ENCODE measurements at places on chromosomes 7 and 10.

GRCh38 chr7:107364787-107365186 is 105.1 kb upstream of the GPR22 start:
- DNase-seq, result no peak

DNA sequence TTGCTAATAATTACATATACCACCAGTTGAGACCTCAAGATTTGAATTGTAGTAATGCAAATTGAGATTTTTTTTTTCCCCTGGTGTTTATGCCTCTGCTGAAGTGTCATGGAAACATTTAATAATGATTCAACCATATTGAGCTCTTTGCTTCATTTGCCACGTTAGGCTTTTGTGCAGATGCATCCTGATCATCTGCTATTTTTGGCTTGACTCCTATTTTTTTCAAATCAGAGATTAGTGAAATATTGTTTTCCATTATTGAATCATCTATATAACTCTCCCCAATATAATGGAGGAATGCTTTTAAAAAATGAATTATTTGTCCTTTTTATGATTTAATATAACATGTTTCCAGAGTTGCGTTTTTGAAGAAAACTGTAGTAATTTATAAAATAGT is 115.1 kb downstream of the SRI start:
- DNase-seq, result no peak

GRCh38 chr10:88922041-88922440 is 30.5 kb downstream of the ACTA2 start:
- DNase-seq, result no peak

DNA sequence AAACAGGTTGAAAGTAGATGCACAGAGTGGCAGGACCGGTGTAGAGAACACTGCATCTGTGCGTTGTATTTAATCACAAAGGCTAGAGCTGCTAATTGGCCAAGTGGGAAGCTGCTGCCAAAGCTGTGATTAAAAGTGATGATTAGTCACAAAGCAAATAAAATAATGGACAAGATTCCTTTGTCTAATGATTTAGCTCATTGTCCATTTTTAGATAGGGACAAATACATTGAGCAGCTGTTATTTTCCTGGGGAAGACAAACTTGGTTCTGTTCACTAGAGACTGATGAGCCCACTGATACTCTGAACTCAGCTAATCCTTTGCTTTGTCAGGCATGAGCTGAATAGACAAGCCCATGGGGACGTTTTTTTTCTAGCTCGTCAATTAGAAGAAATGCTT is 19.7 kb downstream of the UBE3C start:
- no peak for DNase-seq

- no peak for DNase-seq
These were observed 3.7 kb downstream of the IKZF1 start for GRCh38 chr7:50308203-50308531.

- no peak for DNase-seq
These were observed 35.8 kb downstream of the HECW1 start for GRCh38 chr7:43148161-43148731.

DNA sequence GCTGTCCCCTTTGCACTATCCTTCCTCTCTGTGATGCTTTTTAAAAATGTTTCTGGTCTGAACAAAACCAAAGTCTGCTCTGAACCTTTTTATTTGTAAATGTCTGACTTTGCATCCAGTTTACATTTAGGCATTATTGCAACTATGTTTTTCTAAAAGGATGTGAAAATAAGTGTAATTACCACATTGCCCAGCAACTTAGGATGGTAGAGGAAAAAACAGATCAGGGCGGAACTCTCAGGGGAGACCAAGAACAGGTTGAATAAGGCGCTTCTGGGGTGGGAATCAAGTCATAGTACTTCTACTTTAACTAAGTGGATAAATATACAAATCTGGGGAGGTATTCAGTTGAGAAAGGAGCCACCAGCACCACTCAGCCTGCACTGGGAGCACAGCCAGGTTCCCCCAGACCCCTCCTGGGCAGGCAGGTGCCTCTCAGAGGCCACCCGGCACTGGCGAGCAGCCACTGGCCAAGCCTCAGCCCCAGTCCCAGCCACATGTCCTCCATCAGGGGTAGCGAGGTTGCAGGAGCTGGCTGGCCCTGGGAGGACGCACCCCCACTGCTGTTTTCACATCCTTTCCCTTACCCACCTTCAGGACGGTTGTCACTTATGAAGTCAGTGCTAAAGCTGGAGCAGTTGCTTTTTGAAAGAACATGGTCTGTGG is 11.4 kb upstream of the CSGALNACT2 start:
- DNase-seq, result no peak

GRCh38 chr10:49400365-49400764 is 4.5 kb upstream of the DRGX start:
- DNase-seq, result no peak

GRCh38 chr10:77667426-77668324 is 30.1 kb upstream of the KCNMA1 start:
- DNase-seq, result no peak

DNA sequence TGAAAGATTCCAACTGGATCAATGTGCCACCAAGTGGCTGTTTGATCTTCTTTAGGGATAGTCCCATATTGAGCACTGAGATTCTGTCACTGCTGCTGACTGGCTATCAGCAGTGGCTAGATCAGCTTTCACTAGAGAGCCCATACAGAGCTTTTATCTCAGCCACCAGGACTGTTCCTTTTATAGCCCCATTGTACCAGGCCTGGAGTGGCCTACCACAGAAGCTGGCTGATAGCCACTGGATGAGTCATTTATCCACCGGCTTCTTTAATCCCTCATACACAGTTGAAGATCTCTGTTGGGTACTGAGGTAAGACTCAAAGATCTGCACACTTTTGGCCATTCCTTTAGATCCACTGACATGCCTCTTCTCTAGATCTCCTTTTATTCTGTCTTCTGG is 1101.1 kb downstream of the SORCS3 start:
- no peak for DNase-seq

DNA sequence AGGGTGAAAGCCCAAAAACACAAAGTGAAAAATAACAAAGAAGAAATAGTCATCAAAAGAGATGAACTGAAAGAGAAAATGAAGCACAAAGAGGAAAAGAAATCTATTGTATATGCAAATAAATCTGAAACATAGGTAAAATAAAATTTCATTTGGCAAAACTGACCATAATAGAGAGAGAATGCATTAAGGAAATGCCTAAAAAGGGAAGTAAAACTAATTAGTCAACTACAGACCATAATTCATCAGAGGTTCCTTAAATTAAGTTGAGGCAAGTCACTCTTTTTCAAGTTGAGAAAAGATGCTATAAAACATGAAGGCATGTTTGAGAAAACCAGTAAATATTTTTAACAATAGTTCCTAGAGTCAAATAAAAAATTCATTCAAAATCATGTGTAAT is 233.3 kb downstream of the LRRN3 start:
- DNase-seq, result no peak

GRCh38 chr10:48554246-48554645 is 50.6 kb downstream of the ARHGAP22 start:
- no peak for DNase-seq

- DNase-seq, result no peak
These were observed 815 bp downstream of the GIMAP8 start for GRCh38 chr7:150451097-150451793.

DNA sequence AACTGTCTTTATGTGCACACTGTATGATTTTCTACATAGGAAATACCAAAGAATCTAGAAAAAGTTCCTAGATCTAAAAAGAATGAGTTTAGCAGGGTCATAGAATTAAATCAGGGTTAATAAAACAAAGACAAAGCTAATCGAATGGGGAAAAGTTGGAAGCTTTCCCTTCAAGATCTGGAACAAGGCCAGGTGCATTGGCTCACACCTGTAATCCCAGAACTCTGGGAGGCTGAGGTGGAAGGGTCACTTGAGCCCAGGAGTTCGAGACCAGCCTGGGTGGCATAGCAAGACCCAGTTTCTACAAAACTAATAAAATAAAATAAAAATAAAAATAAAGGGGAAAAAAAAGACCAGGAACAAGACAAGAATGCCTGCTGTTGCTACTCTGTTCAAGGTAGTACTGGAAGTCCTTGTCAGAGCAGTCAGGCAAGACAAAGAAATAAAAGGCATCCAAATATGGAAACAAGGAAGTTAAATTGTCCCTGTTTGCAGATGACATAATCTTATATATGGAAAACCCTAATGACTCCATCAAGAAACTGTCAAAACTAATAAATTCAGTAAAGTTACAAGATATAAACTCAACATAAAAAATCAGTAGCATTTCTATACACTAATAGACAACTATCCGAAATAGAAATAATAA is 76.1 kb upstream of the RHEB start:
- no peak for DNase-seq

GRCh38 chr10:49735848-49736563 is 26.1 kb downstream of the OGDHL start:
- DNase-seq, result no peak

DNA sequence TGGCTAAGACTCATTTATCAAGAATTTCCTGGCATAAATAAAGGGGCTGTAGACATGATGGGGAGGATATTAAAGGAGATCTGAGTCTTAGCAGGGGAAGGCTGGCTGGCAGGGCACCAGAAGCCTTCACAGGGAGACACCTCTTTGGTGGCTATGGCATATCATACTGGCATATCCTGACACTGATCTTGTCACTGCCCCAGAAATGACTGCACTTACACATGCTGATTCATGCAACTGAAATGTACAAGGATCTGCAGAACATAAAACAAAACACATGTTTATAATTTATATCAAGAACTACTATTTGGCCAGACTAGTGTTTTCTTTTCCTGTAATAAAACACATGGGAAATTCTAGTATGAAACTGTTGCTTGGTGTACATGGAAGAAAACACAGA is 5.5 kb upstream of the LIPN start:
- DNase-seq, result no peak

DNA sequence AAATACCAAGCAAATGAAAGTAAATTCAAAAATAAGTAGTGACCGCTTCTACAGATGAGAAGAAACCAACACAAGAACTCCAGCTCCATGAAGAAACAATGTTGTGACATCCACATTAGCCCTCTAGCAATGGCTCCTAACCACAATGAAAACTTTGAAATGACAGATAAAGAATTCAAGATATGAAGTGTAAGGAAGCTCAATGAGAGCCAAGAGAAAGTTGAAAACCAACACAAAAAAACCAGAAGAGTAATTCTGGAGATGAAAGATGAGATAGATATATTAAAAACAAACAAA is 68.2 kb upstream of the DDC start:
- DNase-seq, result no peak

DNA sequence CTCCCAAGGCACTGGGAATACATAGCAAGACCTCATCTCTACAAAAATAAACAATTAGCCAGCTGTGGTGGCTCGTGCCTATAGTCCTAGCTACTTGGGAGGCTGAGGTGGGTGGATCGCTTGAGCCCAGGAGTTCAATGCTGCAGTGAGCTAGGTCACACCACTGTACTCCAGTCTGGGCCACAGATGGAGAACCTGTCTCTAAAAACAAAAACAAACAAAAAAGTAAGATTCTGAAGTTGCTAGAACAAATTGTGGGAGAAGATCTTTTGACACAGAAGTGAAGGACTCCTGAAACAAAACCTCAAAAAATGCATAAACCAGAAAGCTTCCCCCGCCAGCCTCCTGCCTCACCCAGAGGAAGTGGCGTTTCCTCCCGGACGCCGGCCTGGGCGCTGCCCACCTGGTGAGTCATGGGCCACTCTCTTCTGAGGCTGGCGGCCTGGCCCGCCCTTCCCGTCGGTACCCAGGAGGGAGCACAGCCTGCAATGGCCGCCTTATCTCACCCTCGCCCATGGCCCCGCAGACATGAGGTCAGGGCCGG is 25.4 kb upstream of the ELN start:
- no peak for DNase-seq

DNA sequence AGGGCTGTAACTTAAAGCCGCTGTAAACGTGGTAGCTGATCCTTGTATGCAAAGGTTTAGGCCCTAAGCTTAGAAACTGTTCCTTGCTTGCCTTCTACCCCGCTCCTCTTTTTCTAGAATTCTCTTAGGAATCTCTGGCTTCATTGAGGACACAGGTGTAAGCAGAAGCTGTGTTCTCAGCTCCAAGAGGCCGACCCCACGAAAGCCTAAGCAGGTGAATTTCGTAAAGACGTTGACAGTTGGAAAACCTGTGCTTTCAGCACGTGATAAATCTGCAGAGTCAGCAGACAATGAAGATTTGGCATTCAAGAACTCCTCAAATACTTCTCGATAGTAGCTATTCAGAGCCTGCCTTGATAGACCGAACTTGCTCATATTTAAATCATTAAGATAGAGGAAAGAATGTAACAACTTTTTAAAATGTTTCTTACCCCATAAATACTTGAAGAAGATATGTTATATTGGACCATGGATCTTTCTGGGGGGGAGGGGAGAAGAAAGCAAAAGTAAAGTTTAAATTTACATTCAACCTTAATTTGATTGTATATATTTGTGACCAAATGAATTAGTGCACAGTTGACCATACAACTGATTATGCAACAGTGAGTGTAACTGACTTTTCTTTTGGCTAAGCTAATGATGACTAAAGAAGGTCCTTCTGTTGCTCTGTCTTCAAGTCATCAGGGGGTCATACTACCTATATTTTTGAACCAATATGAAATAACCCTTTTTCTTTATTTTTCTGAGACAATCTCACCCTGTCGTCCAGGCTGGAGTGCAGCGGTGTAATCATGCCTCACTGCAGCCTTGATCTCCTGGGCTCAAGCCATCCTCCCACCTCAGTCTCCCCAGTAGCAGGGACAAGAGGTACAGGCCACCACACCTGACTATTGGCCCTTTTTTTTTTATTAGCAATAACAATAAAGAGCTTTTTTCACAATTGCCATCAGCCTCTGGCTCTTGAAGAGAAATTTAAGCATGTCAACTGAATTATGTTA is 1.2 kb upstream of the GDI2 start:
- no peak for DNase-seq

GRCh38 chr10:117272195-117273076 is 31.5 kb downstream of the SLC18A2 start:
- DNase-seq, result no peak

DNA sequence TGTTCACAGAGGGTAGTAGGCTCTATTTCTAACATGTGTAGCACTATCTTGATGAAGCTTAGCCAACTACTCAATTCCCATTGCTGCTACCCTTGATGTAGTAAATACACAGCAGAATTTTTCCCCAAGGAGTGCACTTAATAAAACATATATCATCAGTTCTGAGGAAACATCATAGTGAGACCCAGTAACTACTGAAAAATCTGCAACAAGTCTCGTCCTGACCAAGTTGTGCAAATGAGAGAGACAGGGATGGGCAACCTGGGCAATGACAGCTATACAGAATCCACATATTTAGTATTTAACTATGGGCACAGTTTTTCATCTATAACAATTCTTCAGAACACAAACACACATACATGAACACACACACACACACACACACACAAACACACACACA is 1073.8 kb upstream of the SORCS1 start:
- DNase-seq, result no peak

- DNase-seq, result no peak
These were observed 5.2 kb downstream of the C10orf71 start for GRCh38 chr10:49304137-49304536.

- DNase-seq, result no peak
These were observed 43.5 kb downstream of the YKT6 start for GRCh38 chr7:44244282-44244681.

- no peak for DNase-seq
These were observed 13.9 kb downstream of the MEST start for GRCh38 chr7:130505753-130506152.

- no peak for DNase-seq
These were observed 19.5 kb upstream of the NOM1 start for GRCh38 chr7:156929789-156930539.
